Non-pigmented ciliary epithelial cell (primary cell): ENCODE measurements at places on chromosomes 4 and X.
A peak's percentile ranks its signal among the peaks of the same experiment; 100 is the strongest.

DNA sequence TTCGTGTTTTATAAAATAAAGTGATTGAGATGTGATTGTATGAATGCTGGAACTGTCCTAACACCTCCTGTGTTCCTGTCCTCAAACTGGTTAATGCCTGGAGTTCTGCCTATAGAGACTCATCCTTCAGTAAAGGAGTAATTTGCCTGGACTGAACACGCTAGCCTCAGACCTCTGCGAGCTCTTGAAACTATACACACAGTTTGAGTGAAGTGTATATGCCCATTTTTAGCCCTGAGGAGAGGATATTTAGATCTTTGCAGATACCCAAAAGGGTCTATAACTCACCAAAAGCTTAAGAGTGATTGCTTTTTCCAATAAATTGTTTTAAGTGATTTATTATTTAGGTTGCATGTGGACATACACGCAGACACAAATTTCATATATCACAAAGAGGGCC, 29.9 kb upstream of the STIM2 start:
- no peak for DNase-seq

DNA sequence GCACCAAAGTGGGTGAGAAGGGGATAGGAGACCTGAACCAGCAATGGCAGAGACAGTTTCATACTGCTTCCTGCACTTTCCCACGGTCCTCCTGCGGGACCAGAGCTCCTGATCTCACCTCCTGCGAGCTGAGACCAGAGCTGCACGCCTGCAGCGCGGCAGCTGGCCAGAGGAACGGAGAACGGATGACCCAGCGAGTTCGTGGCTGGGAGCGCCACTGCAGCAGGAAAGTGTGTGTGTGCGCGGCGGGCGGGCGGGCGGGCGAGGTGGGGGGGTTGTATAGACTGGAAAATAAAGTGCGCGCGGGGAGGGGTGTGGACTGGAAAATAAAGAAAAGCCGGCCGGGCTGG, 16.5 kb downstream of the MCF2 start:
- no peak for DNase-seq

GRCh38 chr4:139419388-139419914, 34.5 kb upstream of the RAB33B start:
- peak; percentile 73 for DNase-seq

- DNase-seq = no peak
Observed at GRCh38 chr4:2008671-2008920, 178 bp downstream of the NELFA start.

DNA sequence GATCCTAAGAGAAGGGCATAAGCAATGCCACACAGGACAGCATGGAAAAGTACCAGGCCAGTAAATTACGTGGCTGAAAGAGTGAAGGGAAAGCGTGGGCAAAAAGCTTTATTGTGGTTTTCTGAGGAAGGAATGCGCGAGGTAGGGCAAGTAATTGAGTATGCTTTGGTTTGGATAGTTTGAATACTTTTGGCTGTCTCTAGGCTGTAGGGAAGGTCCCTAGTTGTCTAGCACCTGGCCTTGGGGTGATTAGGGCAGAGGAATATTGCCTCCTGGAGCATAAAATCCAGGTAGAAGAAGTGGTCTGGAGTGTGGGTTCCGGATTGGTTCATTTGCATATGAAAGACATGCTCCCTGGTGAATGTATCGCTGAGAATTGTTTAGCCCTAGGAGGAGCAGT, 46.4 kb upstream of the NALF2 start:
- DNase-seq = no peak
